ENCODE measurements at places on chromosomes 12 and 14. TPM values are rescaled to one million over a fixed set of nuclear protein-coding genes. Genes with fewer than 3 reads are reported as not detected.
A peak's percentile ranks its signal among the peaks of the same experiment; 100 is the strongest.

DNA sequence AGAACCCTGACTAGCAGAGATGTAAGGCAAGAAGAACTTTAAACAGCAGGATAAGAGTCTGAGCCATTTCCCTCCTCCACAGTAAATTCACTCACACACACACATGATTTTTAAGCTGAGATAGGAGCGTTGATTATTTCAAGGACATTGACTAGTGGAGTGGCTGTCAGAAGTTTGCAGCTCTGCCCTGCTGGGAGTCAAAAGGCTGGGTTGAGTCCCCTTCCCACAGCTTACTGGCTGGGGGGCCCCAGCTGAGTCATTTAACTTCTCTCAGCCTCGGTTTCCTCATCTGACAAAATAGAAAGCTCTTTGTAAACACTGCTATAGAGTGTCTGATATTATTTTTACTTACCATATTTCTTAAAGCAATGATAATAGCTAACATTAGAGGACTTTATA is 28.3 kb downstream of the VCPKMT start:
- H3K4me1 ChIP-seq = no peaks in the 10 kb centered on the region
- H3K36me3 ChIP-seq = peaks cover 5% of the 10 kb centered on the region
- H3K27me3 ChIP-seq = no peaks in the 10 kb centered on the region
- no peak for DNase-seq
- no peak overlapping the region for H3K27ac ChIP-seq

DNA sequence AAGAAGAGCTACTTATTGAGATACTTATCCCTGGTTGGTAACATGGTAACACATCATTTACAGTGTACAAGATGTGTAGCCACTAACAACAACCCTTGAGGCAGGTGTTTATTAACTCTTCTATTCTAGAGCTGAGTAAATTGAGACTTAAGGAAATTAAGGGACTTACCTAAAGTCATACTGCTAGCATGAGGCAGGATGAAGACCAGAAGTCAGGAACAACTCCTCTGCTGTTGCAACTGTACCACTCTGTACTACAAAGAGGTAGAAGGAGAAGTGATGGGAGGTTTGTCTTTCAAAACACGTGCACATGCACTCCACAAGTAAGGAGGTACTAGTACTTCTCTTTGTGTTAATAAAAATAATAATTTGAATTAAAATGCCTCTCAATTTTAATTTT is 79.9 kb downstream of the LLPH start:
- no peaks in the 10 kb centered on the region for H3K27me3 ChIP-seq
- no peak overlapping the region for H3K27ac ChIP-seq
- DNase-seq = no peak

- peaks cover 11% of the 10 kb centered on the region for H3K4me1 ChIP-seq
- no peak overlapping the region for H3K4me3 ChIP-seq
- no peak for DNase-seq
- no peaks in the 10 kb centered on the region for H3K27me3 ChIP-seq
- peak overlapping the region; percentile 32 for H3K27ac ChIP-seq
These were observed 100.3 kb upstream of the NCOR2 start for GRCh38 chr12:124667506-124668326.

Gene SRRM4
- total RNA-seq = not detected

Gene CLEC1B
- not detected for total RNA-seq

Measured in esophagus muscularis mucosa (tissue), 4 donors.